Stimulated activated CD4-positive, alpha-beta T cell treated with anti-CD3 and anti-CD28 coated beads, Interleukin-15, amount 100 ng/mL, for 1 hour (primary cell): ENCODE measurements at places on chromosomes 1 and 21.

DNA sequence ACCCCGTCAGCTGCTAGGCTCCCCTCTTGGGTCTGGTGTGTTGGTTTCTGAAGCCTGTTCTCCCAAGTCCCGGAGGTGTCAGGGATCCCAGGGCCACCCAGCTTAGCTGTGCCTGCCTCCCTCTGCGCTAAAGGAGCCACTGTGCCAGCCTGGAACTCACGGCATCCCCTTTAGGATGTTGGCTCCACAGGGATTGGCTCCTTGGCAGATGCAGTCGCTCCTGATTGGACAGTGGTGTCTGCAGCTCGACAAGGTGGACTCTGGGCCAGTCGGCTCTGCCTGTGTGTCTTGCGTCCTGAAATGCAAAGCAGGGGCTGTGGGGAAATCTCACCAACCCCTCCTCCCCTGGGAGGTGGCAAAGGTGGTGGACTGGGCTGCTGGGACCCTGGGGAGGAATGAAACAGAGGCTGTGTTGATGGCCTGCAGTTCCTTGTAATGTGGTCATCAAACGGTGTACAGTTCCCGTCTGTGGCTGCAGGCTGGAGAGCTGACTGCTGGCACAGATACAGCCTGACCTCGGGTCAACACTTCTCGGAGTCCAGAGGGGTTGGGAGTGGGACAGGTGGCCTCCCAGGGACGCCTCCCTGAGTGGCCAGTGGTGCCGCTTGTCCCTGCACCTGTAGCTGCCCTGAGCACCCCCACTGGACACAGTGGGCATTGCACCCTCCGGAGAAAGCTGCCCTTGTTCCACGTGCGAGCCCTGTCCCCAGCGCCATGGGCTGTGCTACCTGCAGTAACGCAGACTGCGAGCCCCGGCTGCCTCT is 11.5 kb upstream of the KCNAB2 start:
- peak; percentile 20 for DNase-seq

GRCh38 chr1:173044656-173045055 is 6.1 kb downstream of the TNFSF18 start:
- DNase-seq: no peak

DNA sequence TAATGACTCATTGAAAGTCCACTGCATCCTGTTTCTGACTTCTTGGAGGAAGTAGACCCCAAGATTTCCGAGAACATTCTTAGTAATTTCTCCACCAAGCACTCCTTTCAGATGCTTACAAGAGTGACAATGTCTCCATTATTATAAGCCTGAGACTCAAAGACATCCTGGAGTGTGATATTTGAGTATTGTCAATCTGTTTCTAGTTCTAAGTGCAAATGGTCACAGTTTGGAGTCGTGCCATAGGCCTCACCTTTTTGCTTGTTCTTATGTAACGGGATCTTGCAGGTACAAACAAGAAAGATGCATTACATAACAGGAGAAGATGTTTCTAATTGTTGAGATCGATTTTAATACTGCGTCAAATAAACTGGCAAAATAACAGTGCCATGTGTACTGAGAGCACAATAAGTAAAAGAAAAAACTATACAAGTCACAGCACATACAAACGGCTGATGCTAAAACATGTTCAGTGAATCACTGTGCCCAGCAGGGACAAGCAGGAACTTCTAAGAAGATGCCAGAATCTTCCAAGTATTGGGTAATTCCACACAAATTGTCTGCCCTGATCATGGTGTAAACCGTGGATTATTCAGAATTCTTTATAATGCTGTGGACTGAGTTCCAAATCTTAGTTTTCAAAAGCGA is 54.1 kb downstream of the CD2 start:
- no peak for DNase-seq

GRCh38 chr1:159141584-159142390 is 29.6 kb upstream of the CADM3 start:
- DNase-seq: no peak

- DNase-seq: no peak
These were observed 156.3 kb downstream of the CRB1 start for GRCh38 chr1:197424380-197424779.

DNA sequence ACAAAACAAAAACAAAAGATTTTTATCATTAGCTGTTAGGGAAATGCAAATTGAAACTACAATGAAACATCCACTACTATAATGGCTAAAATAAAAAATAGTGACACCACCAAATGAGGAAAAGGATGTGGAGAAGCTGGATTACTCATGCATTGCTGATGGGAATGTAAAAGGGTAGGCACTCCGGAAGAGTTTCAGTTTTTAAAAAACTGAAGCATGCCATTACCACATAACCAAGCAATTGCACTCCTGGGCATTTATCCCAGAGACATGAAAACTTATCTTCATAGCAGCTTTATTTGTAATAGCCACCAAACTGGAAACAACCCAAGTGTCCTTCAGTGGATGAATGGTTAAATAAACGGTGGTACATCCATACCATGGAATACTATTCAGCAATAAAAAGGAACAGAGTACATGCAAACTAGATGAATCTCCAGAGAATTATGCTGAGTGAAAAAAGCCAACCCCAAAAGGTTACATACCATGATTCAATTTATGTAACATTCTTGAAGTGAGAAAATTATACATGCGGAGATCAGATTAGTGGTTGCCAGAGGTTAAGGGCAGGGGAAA is 14.5 kb upstream of the CFAP298 start:
- no peak for DNase-seq
